Left ventricle myocardium superior (tissue), 1 donor: ENCODE measurements at places on chromosomes 1 and 21.
A peak's percentile ranks its signal among the peaks of the same experiment; 100 is the strongest.

- no peak for DNase-seq
These were observed 87.2 kb downstream of the MAN1C1 start for GRCh38 chr1:25703671-25704266.

GRCh38 chr1:208803011-208803811 lies 559.0 kb upstream of the PLXNA2 start:
- no peak for DNase-seq

- DNase-seq, result no peak
These were observed 22.7 kb upstream of the IFNAR1 start for GRCh38 chr21:33302055-33302454.

DNA sequence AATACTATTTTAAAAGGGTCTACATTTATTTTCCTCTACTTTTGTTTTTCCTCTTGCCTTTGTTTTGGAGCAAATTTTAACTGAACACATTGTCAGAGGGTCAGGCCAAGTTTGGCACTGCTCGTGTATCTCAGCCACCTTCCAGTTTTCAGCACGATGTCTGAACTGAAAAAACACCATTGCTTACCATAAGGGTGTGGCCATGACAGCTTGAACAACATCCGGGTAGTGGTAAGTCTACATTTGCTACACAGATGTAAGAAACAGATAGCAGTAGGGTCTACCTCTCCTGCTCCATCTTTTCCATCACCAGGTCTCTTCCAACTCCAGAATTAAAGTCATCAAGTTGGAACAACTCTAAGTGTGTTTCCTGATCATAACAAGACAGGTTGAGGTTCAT lies 4.2 kb downstream of the HIVEP3 start:
- no peak for DNase-seq

GRCh38 chr1:198416296-198416695 lies 124.2 kb downstream of the ATP6V1G3 start:
- DNase-seq, result no peak

DNA sequence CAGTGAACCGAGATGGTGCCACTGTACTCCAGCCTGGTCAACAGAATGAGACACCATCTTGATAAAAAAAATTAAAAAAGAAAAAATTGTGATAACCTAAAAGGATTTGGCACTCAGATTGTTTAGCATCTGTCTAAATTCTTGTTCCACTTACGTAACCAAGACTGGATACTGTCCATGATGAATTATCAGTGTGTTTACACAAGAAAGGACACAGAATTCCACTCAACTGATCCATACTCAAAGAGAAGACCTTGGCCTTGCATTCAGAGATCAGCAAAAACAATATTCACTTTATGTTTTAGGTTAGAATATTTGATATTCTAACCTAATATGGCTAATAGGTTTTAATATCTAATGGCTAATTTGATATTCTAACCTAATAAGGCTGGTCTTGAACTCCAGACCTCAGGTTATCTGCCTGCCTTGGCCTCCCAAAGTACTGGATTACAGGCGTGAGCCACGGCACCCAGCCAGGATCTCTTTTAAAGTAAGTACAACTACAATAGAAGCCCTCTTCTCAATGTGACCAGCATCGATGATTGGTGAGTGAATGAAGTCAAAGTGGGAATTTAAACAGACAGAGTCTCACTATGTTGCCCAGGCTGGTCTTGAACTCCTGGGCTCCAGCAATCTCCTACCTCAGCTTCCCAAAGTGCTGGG lies 43.1 kb upstream of the COX20 start:
- no peak for DNase-seq

DNA sequence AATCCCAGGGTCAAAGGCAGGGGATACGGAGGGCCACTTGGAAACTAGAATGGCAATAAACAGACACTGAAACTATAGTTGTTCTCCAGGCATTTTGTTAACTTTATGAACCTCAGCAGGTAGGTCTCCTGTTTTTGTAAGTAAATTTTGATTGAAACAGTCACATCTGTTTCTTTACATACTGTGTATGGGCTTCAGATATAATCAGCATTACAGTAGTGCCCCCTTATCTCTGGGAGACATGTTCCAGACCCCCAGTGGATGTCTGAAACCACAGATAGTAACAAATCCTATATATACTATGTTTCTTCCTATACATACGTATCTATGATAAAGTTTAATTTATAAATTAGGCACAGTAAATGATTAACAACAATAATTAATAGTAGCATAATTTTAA lies 11.5 kb downstream of the STIL start:
- no peak for DNase-seq

DNA sequence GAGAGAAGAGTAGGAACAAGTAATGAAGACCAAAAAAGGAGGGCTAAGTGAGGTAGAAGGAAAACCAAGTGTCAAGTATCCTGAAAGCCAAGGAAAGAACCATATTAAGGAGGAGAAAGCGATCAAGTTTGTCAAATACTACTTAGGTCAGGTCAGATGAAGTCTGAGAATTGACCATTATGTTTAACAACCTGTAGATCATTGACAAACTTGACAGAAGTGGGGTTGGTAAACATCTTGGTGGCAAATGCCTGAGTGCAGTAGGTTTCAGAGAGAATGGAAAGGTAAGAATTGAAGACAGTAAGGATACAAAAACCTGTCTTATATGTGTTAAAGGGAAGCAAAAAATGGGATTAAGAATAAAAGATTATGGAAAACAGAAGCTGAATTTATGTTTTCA lies 3.7 kb upstream of the CHIA start:
- DNase-seq, result no peak

- DNase-seq, result peak; percentile 83
These were observed 63.2 kb upstream of the EPS8L3 start for GRCh38 chr1:109826930-109827349.

GRCh38 chr21:34994766-34995631 lies 54.1 kb downstream of the RUNX1 start:
- DNase-seq, result no peak

GRCh38 chr1:172823534-172823933 lies 164.6 kb downstream of the FASLG start:
- no peak for DNase-seq

- no peak for DNase-seq
These were observed 149.6 kb upstream of the C1orf87 start for GRCh38 chr1:60223158-60223557.

GRCh38 chr1:36157973-36158826 lies 2.2 kb downstream of the MAP7D1 start:
- no peak for DNase-seq

DNA sequence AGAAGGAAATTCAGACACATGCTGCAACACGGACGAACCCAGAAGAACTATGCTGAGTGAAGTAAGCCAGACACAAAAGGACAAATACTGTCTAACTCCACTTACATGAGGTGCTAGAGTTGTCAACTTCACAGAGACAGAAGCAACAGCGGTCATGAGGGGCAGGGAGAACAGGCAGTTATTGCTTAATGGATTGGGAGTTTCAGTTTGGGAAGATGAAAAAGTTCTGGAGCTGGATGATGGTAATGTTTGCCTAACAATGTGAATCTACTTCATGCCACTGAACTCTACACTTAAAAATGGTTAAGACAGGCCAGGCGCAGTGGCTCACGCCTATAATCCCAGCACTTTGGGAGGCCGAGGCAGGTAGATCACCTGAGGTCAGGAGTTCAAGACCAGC lies 12.1 kb downstream of the PARP1 start:
- no peak for DNase-seq
